Fibroblast of upper back skin (primary cell): ENCODE measurements at places on chromosomes 5 and 9.

GRCh38 chr9:33113799-33114547 is 37.5 kb upstream of the SMU1 start:
- DNase-seq, result no peak

- no peak for DNase-seq
These were observed 410.9 kb upstream of the PRR16 start for GRCh38 chr5:120052916-120053828.

GRCh38 chr5:33310451-33310850 is 130.3 kb upstream of the TARS1 start:
- DNase-seq, result peak; percentile 93

DNA sequence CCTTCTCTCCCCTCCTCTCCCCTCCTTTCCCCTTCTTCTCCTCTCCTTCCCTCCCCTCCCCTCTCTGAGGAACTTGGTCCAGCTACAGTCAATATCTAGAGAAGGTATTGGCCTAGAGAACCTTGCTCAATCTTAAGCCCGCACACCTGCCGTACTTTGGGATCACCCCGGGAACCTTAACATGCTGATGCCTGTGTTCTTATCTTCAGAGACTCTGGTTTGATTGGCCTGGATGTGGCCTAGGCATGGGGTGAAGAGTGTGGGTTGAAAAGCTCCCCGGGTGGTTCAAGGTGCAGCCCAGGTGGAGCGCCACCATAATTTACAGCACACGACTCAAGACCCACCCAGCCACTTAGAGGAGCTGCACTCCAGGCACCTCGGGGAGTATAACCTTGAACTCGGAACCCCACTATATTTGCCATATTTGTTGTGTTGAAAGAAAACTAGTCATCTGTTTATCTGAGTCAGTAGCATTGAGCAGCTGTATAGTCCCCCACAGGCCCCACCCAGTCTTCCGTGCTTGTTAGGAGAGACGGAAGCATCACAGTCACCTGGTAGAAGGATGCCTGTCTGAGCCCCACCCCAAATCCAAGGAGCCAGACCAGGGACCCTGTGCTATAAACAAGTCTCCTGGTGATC is 14.4 kb upstream of the PHF19 start:
- DNase-seq, result no peak

- DNase-seq, result no peak
These were observed 120.0 kb downstream of the C5orf15 start for GRCh38 chr5:133848341-133848811.

- no peak for DNase-seq
These were observed 101.7 kb downstream of the APTX start for GRCh38 chr9:32899761-32900160.

DNA sequence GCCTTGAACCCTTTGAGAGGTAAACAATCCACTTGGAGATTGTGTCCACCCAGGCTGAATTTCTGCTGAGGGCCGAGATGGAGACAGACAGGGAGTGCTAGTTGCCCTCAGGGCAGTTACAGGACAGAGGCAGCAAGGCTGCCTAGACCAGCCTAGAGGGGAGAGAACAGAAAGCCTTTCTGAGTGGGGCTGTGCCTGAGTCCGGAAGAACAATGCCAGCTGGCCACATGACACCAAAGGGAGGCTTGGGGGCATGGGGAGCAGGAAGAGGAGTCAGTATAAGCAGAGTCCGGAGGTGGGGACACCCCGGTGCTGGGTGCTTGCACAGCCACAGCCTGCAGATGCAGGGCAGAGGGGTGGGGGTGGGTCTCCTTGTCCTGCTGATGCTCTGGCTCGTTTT is 145.7 kb downstream of the CFAP90 start:
- DNase-seq, result no peak
